ENCODE measurements at places on chromosomes 2 and 18.

- no peak for DNase-seq
These were observed 56.4 kb downstream of the SNORC start for GRCh38 chr2:232926431-232926939.

- DNase-seq: no peak
These were observed 226.2 kb upstream of the ZSWIM2 start for GRCh38 chr2:187075199-187075635.

GRCh38 chr2:51220606-51221005, 188.7 kb upstream of the NRXN1 start:
- DNase-seq: no peak

GRCh38 chr2:155190342-155190741, 491.8 kb downstream of the KCNJ3 start:
- no peak for DNase-seq

- DNase-seq: no peak
These were observed 1.3 kb downstream of the NETO1 start for GRCh38 chr18:72866442-72866900.

GRCh38 chr18:59382383-59382782, 23.3 kb upstream of the LMAN1 start:
- DNase-seq: no peak

- no peak for DNase-seq
These were observed 69.6 kb downstream of the CABYR start for GRCh38 chr18:24208270-24209035.

GRCh38 chr2:207143215-207144172, 22.3 kb downstream of the KLF7 start:
- DNase-seq: peak; percentile 37

- DNase-seq: no peak
These were observed 45.7 kb downstream of the FAM210A start for GRCh38 chr18:13680612-13681011.

DNA sequence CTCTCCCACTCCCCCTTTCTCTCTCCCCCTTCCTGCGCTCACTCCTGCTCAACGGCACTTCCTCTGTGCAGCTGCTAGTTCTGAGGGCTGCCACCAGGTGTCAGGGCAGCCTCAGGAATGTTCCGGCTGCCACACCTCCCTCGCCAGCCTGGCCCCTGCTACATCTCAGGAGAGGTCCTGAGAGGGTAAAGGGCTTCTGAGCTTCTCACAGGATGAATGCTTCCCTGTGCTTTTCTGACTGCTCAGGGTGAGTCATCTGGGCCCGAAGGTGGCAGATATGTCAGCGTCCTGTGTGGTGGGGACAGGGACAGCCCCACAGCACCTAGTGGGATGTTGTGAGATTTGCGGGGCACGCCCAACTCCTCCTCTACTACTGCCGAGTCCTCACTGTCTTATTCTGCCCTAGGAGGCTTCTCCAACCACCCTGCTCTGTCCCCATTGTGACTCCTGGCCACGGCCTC, 49.0 kb downstream of the PLEKHB2 start:
- DNase-seq: peak; percentile 80

DNA sequence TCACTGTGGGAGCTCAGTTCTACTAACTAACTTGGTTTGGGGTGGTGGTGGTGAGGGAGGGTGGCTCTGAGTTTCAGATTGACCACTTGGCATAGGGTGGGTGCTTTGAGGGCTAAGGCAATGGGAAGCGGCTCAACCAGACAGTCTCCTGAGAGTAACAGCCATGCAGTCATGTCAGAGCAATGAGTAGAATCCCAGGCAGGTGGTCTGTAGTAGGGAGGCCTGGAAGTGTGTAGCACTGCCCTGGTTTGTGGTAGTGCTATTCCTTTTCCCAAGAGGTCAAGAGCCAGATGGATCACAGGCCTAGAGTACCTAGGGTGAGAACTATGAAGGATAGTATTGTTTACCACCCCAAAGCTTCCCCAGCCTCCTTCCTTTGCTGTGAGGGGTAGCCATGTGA, 18.7 kb upstream of the RAPH1 start:
- DNase-seq: no peak

GRCh38 chr2:196066291-196067087, 2.1 kb downstream of the DNAH7 start:
- peak; percentile 62 for DNase-seq

DNA sequence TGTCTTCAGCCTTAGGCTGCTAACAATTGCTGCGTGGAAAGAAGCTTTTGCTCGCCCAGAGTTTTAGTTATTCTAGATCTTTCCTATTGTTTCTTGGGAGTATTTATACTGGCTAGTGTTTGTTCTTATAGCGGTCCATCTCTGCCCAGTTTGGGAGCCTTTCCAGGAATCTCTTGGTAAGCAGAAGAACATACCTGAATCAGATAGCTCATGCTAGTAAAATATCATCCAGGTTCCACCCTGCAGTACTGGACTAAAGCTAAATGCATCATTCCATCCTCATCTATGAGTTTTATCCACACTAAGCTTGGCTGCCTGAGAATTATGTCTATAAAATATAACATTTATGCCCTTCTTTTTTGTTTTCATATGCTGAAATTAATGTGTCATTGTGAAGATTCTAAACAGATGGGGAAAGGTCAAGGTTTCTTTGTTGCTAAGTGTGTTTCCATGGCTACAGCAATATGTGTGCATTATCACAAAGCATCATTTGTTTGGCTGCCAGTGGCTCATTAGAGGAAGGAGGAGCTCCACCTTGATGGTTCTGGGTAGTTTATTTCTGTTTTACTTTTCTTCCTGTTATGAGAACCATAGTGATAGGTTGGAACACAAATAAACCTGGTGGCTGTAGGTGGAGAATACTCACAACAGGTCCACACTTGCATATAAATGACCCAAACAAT, 182.8 kb downstream of the PIK3C3 start:
- no peak for DNase-seq

GRCh38 chr2:236511266-236511665, 58.4 kb upstream of the ACKR3 start:
- DNase-seq: no peak

GRCh38 chr2:86035883-86036668, 69.6 kb downstream of the POLR1A start:
- DNase-seq: peak; percentile 85

DNA sequence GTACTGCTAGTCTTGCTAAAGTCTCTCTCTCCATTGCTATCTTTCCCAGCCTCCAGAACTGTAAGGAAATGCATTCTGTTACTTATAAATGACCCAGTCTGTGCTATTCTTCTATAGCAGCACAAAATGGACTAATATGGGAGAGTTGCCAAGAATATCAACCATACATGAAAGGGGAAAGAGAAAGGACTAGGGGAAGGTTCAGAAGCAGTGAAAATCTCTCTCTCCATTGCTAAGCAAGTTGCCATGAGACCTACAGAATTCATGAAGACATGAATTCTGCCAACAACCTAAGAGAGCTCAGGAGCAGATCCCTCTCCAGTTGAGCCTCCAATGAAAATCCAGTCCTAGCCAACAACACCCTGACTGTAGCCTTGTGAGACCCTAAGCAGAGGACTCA, 3.6 kb upstream of the TRABD2A start:
- no peak for DNase-seq

DNA sequence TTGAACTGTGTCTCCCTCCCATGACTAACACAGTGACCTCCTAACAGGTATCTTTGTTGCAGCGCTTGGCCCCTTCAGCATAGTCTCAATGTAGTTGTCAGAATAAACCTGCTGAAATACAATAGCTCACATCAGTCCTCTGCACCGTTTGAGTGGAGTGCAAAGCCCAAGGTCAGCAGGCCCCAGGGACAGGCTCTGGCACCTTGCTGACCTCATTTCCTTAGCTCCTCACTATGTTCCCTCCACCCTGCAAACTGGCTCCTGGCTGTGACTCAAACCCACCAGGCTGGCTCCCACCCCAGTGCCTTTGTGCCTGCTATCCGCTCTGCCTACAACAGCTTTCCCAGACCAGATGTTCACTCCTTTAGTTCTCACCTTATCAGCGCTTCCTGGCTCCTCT, 146.7 kb downstream of the LRATD1 start:
- no peak for DNase-seq

DNA sequence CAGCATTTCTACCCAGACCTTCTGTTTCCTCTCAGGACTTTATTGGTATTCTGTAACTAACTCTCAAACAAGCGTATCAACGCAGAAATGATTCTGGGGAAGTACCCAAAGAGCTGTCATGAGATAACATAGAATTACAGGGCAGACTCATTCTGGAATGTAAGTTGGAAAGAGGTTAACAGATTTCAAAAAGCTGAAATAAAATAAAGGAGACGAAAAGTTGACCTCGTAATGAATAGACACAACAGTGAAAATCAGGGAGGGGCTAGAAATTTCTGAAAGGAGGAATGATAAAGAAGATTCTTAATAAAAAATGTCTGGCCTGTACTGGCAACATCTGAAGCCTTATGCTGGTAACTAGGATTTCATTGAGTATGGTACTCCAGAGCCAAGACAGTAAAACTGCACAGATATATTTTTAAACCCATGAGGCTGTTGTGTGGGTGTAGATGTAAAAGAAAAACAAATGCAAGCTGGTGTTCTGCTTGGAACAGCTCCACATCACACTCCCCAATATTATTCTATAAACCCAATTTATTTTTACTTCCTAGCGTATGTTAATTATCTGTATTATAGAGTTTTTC, 23.9 kb downstream of the RBMS1 start:
- no peak for DNase-seq

DNA sequence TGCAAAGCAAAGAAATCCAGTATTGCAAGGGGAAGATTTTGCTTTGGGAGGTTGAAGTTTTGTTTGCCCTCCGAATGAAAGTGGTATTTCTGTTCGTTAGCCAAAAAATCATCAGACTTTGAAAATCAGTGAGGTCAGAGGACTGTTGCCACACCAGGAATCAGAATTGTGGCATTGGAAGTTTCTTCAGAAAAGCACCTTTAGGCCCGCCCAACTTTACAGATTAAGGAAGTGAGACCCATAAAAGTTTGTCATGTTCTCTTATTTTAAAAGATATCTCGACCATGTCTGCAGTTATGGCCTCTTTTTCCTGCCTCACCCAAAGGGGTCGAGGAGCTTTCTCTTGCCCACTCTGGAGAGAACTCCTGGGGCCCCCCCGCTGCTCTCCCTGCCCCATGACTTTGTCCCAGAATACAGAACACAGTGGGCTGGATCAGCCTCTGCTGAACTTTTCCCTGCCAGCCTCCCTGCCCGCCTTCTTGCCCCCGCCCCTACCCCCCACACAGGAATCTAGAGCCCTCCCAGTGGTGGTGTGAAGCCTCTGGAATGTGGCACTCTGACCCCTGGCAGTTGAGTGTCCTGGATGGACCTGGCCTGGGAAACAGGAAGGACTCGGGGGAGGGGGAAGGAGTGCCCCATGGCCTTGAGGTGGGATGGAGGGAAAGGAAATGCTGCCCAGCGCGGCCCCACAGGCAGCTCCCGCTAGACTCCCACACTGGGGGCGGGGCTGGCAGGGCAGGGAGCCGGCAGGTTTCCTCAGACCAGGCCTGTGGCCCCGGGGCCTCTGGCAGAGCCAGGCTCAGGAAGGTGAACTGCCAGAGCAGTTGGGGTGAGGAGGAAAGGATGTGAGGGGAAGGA, 25.3 kb downstream of the CRIM1 start:
- no peak for DNase-seq

DNA sequence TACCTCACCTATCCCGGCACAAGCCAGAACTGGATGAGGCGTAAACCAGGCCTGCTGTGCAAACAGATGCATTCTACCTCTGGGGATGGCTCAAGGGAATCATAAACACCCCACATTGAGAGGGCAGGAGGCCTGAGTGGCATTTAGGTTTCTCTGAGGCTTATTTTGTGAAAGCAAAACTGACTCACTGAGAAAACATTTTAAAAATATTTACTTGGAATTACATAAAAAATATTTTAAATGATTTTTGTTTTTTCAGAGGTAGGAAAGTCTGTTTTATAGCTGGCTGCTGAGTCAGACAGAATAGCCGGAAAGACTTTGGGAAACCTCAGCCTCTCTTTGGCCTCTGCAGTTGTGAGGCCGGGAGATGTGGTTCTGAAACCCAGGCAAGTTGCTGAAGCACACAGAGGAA, 244.1 kb downstream of the NCKAP5 start:
- DNase-seq: no peak

DNA sequence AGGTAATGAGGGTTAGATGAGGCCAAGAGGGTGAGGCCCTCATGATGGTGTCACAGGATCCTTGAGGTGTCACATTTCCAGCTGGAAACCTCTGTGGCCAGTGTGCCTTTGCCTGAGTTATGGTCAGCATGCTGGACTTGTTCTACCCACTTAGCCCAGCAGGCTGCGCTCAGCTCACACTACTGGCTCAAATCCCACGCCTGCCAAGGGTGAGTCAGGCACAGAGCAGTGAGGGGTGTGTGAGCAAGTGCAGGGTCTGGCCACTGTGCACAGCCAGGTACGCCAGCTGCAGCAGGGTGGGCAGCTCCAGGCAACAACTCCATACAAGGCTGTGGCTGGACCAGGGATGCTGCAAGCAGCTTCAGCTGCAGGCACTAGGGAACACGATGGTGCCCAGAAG, 616.6 kb upstream of the FSHR start:
- no peak for DNase-seq

DNA sequence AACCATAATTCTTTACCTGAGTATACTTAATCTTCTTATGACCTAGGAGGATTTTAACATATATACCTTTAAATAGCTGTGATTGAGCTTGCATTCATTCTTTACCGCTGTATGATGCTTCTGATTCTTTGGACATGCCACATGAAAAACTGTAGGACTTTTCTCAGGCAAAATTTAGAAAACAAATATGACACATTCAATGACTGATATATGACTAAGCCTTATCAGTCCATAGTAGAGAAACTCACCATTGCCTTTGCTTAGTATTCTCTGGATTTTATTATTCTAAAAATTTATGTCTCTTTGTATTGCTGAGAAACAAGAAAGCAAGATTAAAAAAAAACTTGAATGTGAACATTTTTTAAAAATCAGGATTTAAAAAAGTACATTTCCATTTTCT, 3.7 kb downstream of the FAM171B start:
- no peak for DNase-seq

DNA sequence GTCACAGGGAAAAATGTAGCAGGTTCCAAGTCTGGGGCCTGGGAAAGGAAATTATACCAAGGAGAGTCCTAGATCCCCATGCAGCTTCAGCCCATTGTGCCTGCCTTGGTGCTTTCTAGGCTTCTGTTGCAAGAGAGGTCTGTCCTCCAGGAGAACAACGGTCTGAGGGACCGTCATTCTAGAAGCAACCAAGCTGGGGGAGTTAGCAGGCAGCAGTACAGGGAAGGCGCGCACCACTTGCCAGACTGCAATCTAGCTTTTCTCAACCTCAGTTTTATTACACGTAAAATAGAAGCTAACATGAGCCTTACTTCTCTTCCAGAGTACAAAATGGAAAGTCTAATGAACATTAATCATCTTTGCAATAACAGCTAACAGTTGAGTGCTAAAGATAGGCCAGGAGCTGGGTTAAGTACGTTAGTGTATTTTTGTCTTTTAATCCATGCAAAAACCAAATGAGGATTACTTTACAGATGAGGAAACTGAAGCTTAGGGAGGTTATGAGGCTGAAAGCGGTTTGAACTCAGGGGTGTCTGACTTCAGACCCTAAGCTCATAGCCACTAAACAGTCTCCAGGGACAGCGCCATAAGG, 1.9 kb downstream of the TCF23 start:
- no peak for DNase-seq

- no peak for DNase-seq
These were observed 216.2 kb downstream of the TFCP2L1 start for GRCh38 chr2:121068851-121069250.

- no peak for DNase-seq
These were observed 646.7 kb upstream of the ZNF804A start for GRCh38 chr2:183951630-183952029.

GRCh38 chr2:119158563-119159347, at the start of gene C1QL2:
Gene C1QL2 (minus strand): TSS chr2:119158751. CDS start chr2:119158269, 482 bp downstream.
- no peak for DNase-seq

GRCh38 chr18:77001979-77002378, 130.6 kb downstream of the MBP start:
- no peak for DNase-seq

Data from CD8-positive, alpha-beta T cell (primary cell).